ENCODE measurements at places on chromosomes 2 and 18. TPM values are rescaled to one million over a fixed set of nuclear protein-coding genes. Genes with fewer than 3 reads are reported as not detected.

The HYCC2 gene
- total RNA-seq, result 5.5 TPM

The CAVIN2 gene
- total RNA-seq, result not detected

The LMAN1 gene
- total RNA-seq, result 94.3 TPM

The EGR4 gene
- total RNA-seq, result not detected

The FAM110C gene
- total RNA-seq, result 24.8 TPM

The FAM124B gene
- total RNA-seq, result 6.8 TPM

The LYPD6 gene
- total RNA-seq, result 10.9 TPM

The REG3A gene
- not detected for total RNA-seq

The RAPGEF4 gene
- 4.7 TPM for total RNA-seq

The FOXD4L1 gene
- not detected for total RNA-seq

The CYP1B1 gene
- 6.2 TPM for total RNA-seq

The CRYGD gene
- 3.4 TPM for total RNA-seq

The MRPS9 gene
- total RNA-seq, result 70.9 TPM

The UCN gene
- total RNA-seq, result 0.59 TPM

The DLX1 gene
- total RNA-seq, result not detected

The ZAP70 gene
- 0.12 TPM for total RNA-seq
